ENCODE measurements at places on chromosomes 1 and 21. TPM values are rescaled to one million over a fixed set of nuclear protein-coding genes. Genes with fewer than 3 reads are reported as not detected.

IVL gene
- total RNA-seq: not detected

AIRE gene
- total RNA-seq: 0.11 TPM

PLA2G2D gene
- total RNA-seq: not detected

PDC gene
- total RNA-seq: not detected

ITLN2 gene
- not detected for total RNA-seq

DMBX1 gene
- total RNA-seq: not detected

LCE3E gene
- not detected for total RNA-seq

OR1C1 gene
- total RNA-seq: not detected

CLCA1 gene
- total RNA-seq: not detected

PRKAB2 gene
- 6.2 TPM for total RNA-seq

APOBEC4 gene
- not detected for total RNA-seq

SYT11 gene
- 36.5 TPM for total RNA-seq
